ENCODE measurements at places on chromosomes 4 and X.

GRCh38 chr4:11469650-11470437 lies 41.1 kb upstream of the HS3ST1 start:
- DNase-seq, result no peak

GRCh38 chrX:16979226-16979625 lies 32.8 kb downstream of the REPS2 start:
- no peak for DNase-seq

GRCh38 chr4:58175024-58175423 lies 1064.8 kb upstream of the IGFBP7 start:
- no peak for DNase-seq

GRCh38 chr4:22077571-22077970 lies 129.0 kb upstream of the KCNIP4 start:
- DNase-seq, result no peak

DNA sequence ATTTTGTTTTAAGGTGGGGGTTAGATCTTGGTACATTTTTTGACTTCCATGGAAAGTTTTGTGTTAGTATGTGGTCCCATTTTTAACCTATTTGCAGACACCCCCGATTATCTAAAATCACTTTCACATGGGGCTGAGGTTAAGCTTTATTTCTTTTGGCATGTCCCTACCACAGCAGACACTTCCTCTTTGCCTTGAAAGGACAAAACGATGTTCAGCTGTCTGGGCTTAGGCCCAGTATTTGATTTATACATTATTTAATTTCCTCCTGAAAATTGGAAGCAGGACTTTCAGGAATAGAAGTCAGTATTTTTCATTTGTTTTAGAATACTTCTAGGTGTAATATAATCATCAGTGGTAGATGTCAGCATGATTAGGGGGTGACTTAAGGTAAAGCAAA lies 112.4 kb upstream of the SPRY1 start:
- DNase-seq, result no peak

GRCh38 chr4:4818415-4819212 lies 40.9 kb upstream of the MSX1 start:
- no peak for DNase-seq

- DNase-seq, result no peak
These were observed 3.3 kb downstream of the TMEM185A start for GRCh38 chrX:149628280-149628679.

- no peak for DNase-seq
These were observed 2.4 kb downstream of the SPRY1 start for GRCh38 chr4:123398853-123399626.

DNA sequence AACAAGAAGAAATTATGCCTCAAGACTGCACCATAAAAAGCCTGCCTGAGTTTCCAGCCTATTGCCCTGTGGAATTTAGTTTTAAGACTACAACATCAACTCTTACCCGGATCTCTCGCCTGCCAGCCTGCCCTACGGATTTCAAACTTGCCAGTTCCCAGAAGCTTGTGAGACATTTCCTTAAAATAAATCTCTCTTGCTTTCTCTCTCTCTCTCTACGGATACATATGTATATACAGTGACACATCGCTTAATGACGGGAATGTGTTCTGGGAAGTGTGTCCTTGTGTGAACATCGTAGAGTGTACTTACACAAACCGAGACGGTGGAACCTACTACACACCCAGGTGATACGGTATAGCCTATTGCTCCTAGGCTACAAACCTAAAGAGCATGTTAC lies 79.5 kb downstream of the CLNK start:
- no peak for DNase-seq

DNA sequence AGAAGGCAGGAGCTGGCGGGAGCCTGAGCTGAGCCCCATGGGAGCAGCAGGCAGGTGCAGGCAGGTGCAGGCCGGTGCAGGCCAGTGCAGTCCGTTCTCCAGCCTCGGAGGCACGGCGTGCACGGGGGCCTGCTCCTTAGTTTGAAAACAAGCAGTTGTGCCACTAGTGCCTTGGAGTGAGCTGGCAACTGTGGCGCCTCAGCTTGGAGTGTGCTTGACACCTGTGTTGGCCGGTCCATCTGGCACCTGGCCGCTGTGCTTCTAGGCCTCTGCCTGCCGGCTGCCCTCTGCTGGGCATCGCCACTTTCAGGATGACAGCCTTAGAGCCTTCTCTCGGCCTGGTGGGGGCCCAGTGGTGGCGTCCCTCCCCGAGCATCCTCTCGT lies 47.9 kb downstream of the RGS12 start:
- DNase-seq, result no peak

DNA sequence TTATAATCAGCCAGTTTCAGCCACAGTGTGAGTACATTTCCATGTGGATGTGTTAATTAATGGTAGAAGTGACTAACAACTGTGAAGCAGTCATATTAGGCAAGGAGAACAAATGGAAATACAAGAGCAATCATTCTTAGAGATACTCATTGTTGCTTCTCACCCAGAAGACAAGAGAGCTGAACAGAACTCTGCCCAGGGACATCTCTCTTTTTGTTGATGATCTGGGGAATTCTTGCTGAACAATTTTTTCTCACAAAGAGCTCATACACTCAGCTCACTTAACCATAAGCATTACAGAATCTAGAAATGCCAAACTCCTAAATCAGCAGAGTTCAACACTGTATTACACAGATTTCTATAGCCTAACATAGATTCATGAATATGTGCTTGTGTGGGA lies 150.1 kb downstream of the COMMD8 start:
- no peak for DNase-seq

DNA sequence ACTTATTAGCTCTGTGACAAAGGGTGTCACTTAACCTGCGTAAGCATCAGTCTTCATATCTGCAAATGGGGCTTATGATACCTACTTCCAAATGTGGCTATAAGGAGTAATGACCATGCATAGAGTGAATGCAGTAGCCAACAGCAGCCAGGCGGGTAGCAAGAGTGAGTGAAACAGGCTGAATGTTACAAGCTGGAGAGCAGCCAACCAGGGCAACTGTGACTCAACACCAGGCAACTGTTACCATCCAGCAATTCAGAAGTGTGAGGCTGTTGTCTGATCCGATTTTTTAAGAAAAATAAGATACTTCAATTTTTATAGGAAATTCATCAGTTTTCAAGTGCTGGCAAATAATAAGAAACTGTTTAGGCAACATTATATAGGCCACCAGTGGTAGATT lies 270.2 kb upstream of the TAPT1 start:
- DNase-seq, result no peak

GRCh38 chr4:157978680-157979361 lies 194.0 kb downstream of the GASK1B start:
- DNase-seq, result no peak

DNA sequence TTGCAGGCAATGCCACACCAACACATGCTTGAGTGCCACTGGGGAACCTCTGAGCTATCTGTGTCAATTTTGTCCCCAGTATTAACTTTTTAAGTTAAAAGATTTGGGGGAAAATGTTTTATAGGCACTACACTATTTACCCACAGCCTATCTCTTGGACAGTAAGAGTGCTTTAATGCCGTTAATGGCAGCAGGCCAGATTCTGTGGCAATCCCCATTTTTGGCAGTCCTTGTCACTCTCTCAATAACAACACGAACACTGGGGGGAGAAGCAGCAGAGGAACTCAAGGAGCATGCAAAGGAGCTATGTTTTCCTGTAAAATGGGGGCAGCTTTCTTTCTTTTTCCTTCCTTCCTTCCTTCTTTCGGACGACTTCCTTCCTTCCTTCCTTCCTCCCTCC lies 168.6 kb downstream of the NSUN7 start:
- no peak for DNase-seq

- DNase-seq, result peak; percentile 85
These were observed 6.8 kb upstream of the SASH3 start for GRCh38 chrX:129772796-129773431.

DNA sequence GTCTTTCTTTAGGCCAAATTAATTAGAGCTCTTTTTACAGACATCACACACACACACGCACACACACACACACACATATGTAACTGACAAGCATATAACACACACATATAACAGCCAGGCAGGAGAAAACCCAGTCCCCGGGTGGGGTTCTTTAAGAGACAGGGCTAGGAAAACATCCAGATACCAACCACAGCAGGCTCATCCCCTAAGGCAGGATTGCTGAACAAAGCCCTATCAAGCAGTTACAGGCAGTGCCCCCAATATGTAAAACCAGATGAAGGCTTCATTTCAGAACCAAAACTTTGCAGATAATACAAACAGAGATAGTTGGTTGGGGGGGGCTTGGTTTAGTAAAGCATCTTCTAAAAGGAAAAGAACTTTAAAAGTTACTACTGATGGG lies 18.0 kb upstream of the FAM47E start:
- no peak for DNase-seq

GRCh38 chrX:9706421-9706820 lies 59.2 kb downstream of the GPR143 start:
- DNase-seq, result no peak

- no peak for DNase-seq
These were observed 30.0 kb upstream of the HUWE1 start for GRCh38 chrX:53716328-53717088.

DNA sequence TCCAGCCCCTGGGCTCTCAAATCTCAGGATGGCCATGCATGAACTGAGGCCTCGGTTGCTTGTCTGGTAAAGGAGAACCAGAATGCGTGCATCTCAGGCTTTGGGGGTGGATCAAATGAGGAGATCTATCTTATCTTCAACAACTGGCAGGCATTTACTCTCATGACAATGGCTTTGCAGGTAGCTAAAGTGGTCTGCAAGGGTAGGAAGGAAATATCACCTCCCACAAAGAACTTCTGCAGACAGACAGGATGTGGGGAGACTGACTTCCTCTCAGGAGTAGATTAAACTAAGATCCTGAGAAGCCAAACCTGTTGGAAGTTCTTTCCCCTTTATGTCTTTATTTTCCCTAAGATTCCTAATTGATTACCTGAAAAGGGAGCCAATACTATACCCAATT lies 7.8 kb downstream of the LDB2 start:
- no peak for DNase-seq

DNA sequence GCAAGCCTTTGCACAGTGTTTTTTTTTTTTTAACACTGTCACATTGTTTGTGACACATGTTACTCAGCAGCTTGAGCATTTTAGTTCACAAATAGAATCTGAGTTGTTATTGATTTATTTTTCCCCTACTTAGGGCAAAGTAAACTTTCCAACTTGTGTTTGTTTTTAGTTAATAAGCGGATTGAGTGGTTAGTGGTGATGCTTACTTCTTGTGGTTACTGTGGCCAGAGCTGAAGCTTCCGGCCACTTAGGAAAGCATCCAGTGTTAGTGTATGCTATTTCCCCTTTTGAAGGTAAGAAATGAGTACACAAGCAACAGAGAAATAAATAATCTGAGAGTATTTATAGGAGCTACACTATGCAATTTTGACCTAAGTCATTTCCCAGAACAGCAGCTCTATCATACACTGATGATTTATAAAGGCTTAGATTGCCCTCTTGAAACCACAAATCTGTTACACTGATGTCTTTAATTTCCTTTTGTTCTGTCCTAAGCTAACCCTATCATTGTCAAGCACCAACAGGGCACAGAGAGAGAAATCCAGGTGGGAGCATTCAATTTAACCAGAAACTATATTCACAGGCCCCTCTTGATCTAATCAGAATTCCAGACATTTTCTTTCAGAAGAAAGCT lies 2464.6 kb downstream of the PCDH7 start:
- DNase-seq, result no peak

GRCh38 chrX:9670136-9670814 lies 95.4 kb downstream of the GPR143 start:
- no peak for DNase-seq

DNA sequence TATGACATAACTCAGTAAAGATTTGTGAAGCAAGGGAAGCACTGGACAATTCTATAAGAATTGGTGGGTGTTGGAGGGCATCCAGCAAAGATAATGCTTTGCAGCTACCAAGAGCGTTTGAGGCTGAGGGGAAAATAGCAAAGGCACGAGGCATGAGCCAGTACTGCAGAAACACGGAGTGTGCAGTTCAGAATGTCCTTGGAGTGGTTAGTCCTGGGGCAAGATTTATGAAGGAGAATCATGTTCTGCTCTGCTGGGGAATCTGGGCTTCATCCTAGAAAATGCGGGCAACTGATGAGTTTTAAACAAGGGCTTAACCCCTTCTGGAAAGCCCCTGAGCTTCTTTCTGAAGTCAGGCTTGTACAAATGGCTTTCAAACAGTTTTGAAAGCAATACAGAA lies 452.5 kb downstream of the IL15 start:
- DNase-seq, result no peak

GRCh38 chr4:38673130-38673978 lies 9.4 kb downstream of the KLF3 start:
- no peak for DNase-seq

- no peak for DNase-seq
These were observed 302.3 kb downstream of the DCHS2 start for GRCh38 chr4:154189346-154189745.

DNA sequence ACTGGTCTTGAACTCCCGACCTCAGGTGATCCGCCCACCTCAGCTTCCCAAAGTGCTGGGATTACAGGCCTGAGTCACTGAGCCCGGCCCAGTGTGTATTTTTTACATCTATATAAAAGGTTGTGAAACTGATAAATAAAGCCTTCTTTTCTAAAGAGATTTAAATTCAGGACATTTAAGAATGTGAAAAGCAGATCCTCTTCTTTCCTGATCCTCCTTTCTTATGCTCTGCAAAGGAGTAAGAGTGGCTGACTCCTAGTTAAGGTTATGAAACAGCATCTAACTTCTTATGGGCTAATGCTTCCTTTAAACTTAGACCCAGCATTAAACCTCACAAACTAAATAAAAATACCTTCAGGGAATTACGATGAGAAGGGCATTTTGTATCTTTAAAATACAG lies 197.7 kb upstream of the MAB21L2 start:
- DNase-seq, result no peak

- DNase-seq, result no peak
These were observed 181.9 kb downstream of the SPRY1 start for GRCh38 chr4:123578276-123579029.

Measured in GM12864 (cell line).